T-helper 17 cell (primary cell): ENCODE measurements at places on chromosomes 11 and 22.

DNA sequence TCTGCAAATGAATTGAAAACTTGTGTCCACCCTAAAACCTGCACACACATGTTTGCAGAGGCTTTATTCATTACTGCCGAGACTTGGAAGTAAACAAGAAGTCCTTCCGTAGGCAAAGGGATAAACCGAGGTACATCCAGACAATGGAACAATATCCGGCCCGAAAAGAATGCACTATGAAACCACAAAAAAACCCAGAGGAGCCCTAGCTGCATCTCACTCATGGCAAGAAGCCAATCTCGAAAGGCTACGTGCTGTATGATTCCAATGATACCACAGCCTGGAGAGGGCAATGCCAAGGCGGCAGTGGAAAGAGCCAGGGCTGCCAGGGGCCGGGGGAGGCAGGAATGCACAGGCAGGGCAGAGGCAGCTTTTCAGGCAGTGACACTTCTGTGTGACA, 3.2 kb upstream of the MRPL23 start:
- DNase-seq, result no peak

- DNase-seq, result no peak
Measured at GRCh38 chr11:64753380-64754123, 6.2 kb downstream of the PYGM start.

DNA sequence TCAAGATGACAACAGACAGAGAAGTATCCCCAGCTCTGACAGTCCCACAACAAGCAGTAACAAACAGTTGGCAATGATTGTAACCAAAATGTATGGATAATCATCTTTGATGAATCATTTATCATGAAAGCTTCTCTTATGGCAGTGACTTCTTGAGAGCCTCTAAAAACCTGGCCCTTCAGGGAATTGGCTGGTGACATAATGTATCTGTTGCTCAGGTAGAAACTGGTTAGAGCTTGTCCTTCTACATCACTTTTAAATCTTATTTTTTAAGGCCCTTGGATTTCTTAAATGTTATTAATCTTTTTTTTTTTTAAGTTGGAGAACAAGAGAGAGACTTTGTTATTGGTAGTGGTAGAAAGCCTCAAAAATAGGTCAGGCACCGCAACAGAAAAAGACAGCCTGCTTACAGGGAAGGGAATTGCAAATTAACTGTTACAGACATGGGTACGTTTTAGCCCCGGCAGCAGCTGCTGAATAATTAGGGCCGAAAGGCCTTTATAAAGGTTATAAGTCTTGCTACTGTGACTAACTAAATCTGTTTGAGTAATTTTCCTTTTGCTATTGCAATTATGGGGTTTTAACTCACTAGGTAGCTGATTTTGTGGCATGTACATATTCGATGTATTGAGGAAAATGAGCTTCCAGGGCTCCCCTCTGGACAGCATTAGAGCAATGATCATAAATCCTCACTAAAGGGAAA, 207.7 kb upstream of the LRRC4C start:
- DNase-seq, result no peak

- no peak for DNase-seq
Measured at GRCh38 chr11:133243832-133244231, 288.5 kb downstream of the OPCML start.

GRCh38 chr11:117475716-117476530, 148.3 kb downstream of the CEP164 start:
- no peak for DNase-seq

GRCh38 chr11:69055598-69056516, 7.1 kb downstream of the TPCN2 start:
- DNase-seq, result no peak

- DNase-seq, result no peak
Measured at GRCh38 chr11:95556342-95557163, 233.0 kb downstream of the FAM76B start.

DNA sequence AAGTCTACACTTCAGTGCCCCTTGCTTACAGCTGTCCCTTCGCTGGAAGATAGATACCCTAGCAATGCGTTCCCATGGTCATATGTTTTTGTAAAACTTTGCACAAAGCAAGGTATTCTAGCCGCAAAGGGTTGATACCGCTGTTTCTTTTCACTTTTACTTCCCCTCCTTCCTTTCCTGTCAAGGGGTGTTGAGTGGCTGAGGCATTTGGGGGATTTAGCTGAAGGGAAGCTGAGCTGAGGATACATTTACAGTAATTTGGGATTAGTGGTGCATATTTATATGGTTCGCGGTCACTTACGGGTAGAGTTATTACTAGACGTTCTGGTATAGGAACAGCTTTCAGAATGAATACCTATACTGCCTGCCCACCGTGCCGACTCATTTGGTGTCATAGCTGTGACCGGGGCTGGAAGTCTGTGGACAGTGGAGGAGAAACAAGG, 86.9 kb upstream of the WNT11 start:
- no peak for DNase-seq

DNA sequence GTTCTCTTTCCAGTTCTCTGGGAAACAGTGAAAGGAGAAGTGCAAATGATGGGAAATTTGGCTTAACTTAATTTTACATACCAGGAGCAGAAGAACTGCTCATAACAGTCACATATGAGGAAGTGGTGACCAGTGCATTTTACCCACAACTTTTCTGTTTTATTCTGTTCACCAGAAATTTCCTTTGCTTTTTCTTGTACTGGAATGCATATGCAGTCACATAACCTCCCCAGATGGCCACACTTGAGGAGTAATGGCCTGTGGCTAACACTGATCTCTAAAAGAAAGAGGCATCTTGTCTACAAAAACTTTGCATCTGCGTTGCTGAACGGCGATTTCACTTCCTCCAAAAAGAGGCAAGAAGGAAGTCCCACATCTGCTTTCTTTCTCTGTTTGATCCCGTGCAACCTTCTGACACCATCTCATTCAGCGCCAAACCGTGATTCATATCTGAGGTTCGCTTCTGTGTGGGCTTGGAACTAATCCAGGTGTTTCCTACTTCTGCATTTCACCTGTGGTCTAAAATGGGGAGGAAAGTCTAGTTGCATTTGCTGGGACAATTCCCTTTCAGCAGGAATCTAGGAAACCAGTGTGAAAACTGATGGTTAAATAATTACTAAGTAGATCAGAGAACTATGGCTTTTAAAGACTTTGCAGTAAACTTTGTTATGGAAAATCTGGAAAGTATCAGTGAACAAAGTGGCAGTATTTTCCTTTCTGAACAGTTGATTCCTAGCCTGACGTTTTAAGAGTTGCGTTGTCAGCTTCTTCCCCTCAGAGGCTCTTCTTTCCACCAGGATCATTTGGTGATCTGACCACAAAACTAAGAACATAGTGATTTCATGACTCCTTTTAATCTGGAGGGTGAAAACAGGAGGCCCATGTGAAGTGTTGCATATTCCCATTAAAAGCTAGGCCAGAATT, 4.2 kb upstream of the MPEG1 start:
- DNase-seq, result no peak

DNA sequence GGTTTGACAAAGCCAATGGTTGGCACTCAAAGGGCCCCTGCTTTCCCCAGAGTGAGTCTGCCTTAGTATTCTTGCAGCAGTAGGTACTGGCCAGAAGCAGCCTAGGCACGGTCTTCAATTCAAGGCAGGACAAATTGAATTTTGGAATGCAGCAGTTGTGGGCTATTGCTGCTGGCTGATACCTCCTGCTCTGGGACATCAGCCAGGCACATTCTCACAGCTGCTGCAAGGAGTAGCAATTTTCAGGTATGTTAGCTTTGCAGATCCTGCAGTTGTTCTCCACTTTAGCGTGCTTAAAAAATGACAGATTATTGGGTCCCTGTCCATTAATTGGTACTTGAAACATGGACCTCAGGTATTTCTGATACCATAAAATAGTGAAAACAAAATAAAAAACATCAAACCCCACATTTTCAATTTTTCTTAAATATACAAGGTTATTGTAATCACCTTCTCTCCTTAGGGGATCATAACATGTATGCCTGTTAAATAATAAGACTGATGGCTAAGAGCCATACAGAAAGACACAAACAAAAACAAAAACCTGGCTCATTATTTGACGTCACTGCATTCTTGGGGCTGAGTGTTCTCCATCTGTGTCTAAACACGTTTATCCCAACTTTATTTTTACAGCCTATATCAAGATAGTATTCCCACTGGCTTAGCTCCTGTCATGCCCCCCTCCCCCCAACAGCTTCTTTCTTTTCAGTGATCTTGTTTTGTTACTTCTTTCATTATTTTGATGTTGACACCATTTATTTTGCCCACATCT, 85.1 kb upstream of the CARD18 start:
- DNase-seq, result no peak

DNA sequence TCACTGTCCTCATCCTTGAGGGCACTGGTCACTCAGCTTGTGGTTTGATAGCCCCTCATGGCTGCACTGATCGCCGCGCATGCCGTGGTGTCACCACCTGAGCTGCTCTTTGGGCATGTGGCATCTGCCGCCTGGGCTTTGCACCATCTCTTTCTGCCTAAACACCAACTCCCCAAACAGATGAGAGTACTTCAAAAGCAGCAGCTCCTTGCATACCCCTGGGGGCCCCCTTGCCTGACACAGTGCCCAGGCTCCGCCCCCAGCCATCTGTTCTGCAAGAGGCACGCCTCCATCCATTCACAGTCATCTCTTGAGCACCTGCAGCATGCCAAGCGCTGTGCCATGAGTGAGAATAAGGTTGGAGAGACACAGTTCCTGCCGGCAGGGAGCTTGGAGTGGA, 104.5 kb upstream of the B3GAT1 start:
- DNase-seq, result no peak
